ENCODE measurements at places on chromosomes 3 and 15.

DNA sequence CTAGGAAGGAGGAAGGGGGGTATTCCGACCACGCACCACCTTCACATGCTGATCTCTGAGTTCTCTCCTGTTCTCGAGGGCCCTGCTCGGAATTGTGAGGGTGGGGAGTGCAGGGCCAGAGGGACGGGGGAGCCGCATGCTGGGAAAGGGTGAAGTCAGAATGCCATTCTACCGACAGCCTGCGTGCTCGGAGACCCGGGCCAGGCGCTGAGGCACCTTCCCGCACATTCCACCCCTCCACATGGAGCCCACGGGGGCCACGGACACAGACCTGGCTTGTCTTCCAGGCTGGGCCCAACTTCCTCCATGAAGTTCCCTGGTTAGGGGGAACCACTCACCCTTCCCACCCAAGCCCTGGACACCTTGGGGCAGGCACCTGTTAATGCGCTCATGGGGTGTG, 28.7 kb upstream of the PIGZ start:
- DNase-seq = no peak

- no peak for DNase-seq
Measured at GRCh38 chr3:119810018-119810435, 28.1 kb downstream of the NR1I2 start.

- DNase-seq = peak; percentile 67
Measured at GRCh38 chr3:42652611-42653302, 740 bp upstream of the ZBTB47 start.

DNA sequence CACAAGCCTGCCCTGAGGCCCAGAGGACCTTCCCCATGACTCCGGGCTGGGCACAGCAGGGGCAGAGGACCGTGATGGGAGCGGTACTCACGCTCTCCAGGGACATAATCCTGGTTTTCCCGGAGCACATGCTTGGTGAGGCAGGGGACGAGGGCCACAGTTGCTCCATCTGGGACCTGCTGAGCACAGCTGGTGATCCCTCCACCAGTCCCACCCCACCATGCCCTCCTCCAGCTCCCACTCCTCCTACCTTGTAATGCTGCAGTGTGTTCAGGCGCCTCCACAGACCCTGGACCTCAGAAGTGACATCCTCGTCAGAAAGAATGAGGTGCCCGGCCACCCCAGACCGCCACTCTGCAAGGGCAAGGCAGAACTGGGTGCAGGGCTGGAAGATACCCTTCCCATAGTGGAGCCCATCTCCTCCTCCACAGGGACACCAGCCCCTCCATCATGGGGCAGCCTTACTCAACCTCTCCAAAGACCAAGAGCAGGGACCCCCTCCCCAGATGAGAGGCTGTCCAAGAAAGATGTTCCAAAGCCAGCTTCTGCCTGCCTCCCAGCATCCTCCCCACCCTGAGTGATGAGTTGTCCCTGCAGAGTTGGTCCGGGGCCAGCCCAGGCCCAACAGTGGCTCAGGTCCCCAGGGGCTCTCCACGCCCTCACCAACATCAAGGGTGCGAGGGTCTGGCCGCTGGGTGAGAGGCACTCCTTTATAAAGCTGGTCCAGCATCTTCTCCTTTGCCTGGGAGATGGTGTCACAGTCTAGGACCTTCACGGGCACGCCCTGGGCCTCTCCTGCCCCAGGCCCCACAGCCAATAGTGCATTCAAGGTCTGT, 19.5 kb downstream of the PLXNB1 start:
- DNase-seq = no peak

GRCh38 chr3:194449913-194450312, 36.9 kb downstream of the ATP13A3 start:
- no peak for DNase-seq

- DNase-seq = no peak
Measured at GRCh38 chr15:89090791-89091626, 2.8 kb downstream of the ABHD2 start.

DNA sequence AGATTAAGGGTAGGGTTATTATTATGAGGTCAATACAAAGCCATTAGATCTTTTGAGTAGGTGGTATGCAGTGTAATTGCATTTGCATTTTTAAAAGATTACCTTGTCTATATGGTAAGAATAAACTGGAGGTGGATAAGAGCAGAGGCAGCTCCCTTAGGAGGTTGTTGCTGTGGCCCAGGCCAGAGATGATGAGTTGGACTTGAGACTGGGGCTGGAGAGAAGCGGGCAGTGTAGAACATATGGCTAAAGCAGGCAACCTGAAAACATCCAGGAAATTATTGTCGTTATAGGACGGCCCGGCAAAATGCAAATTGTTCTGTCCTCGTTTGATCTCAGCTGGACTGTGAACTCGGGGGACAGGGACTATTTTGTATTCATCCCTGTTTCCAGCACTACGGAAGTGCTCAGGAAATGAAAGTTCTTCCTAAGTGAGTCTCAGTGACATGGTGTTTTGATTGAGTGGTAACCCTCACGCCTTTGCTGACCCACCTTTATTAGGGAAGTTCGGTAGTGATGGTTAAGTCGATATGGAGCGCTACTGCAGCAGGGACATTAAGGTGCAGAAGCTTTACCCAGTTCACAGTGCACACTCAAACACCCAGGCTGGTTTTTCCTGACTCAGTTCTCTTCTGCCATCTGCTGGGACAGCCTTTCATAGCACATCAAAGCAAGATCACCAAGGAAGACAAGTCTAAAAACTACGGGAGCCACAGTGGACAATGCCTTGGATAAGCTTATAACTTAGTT, 27.2 kb upstream of the VPS33B start:
- peak; percentile 68 for DNase-seq

DNA sequence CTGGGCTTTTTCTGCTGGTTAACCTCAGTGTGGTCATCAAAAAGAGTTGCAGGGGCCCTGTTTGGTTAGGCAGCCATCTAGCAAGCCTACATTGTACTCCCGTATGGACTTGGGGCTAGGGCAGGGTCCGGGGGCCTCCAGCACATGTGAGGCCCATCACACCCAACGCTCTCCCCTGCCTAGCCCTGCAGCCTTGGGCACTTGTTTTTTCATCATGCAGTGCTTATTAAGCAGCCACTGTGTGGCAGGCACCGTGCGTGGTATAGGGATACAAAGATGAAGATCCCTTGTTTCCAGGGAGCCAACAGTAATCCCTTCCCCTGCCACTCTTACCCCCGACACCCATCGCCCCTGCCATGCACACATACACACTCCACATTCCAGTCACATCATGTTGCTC, 14.2 kb downstream of the MRAS start:
- no peak for DNase-seq

Data from mesendoderm (in vitro differentiated cells).